ENCODE measurements at places on chromosomes 1 and 21.
A peak's percentile ranks its signal among the peaks of the same experiment; 100 is the strongest.

DNA sequence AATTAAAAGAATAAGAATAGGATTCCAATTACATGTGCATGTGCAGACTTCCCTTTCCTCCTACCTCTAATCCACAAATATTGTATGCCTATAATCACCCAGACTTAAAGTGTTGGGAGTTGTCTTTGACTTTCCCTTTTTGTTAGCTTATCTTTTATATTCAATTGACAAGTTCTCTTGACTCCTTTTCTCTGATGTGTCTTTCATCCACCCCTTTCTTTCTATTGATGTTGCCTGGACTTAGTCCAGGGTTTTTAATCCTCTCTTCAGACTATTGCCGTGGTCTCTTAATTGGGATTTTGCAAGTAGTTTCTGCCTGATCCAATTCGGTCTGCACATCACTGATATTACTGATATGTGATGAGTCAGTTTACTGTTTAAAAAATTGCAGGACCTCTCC lies 170.9 kb downstream of the LHX8 start:
- no peak for DNase-seq

DNA sequence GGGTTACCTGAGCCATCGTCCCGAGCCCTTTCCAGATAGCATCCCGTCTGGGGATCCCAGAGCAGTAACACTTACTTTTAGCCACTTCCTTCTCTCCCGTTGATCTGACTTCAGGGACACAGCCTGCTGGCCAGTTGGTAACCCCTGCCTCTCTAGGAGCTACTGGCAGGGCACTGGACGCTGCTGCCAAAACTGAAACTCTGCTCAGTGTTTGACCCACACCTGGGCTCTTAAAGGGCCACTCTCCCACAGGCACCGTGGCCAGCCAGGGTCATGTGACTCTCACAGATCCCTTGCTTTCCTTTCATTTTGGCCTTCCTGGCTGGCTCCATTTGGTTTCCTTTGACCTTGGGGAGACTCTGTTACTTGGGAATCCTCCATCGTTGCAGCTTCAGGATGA lies at the start of gene PIGR:
TSS of gene PIGR (minus strand) at position 206 of the 400 bp plus-strand sequence. CDS start 5,935 bp downstream, outside the sequence.
- DNase-seq = no peak

GRCh38 chr1:27393641-27394281 lies 1.3 kb downstream of the GPR3 start:
- DNase-seq = no peak

DNA sequence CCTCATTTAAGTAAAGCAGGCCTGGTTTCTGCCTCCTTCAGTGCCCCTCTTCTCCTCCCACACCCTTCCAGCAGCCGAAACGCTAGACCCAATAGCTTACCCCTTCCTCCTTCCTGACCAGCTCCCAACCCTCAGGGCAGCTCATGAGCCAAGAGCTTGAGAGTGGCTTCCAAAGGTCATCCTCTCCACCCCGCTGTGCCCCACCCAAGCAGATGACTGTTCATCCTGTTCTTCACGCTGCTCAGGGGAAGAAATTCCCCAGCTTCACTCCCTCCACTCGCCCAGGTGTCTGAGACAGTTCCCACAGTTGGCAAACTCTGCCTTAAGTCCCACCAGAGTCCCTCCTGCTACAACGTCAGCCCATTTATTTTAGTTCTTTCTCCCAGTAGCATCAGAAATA lies 23.4 kb downstream of the ARHGEF19 start:
- no peak for DNase-seq

GRCh38 chr21:27837936-27838335 lies 871.0 kb upstream of the ADAMTS5 start:
- no peak for DNase-seq

- no peak for DNase-seq
Measured at GRCh38 chr1:18486195-18486594, 5.5 kb downstream of the KLHDC7A start.

DNA sequence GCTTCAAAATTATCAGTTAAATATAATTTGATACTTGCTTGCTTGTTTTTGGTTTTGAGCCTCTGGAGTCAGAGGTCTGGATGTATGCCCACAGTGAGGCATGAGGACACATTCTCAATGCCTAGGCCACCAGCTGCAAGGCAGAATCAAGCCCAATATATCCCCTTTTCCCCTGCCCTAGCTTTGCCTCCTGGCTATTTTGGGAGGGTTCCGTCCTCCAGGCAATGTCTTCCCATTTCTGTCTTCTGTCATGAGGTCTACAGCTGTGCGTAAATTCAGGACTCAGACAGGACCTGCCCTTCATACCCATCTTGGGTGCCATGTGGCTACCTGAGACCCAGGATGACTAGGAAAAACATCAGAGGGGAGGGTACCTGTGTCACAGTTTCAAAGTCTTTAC lies 19.2 kb downstream of the NRDC start:
- no peak for DNase-seq

DNA sequence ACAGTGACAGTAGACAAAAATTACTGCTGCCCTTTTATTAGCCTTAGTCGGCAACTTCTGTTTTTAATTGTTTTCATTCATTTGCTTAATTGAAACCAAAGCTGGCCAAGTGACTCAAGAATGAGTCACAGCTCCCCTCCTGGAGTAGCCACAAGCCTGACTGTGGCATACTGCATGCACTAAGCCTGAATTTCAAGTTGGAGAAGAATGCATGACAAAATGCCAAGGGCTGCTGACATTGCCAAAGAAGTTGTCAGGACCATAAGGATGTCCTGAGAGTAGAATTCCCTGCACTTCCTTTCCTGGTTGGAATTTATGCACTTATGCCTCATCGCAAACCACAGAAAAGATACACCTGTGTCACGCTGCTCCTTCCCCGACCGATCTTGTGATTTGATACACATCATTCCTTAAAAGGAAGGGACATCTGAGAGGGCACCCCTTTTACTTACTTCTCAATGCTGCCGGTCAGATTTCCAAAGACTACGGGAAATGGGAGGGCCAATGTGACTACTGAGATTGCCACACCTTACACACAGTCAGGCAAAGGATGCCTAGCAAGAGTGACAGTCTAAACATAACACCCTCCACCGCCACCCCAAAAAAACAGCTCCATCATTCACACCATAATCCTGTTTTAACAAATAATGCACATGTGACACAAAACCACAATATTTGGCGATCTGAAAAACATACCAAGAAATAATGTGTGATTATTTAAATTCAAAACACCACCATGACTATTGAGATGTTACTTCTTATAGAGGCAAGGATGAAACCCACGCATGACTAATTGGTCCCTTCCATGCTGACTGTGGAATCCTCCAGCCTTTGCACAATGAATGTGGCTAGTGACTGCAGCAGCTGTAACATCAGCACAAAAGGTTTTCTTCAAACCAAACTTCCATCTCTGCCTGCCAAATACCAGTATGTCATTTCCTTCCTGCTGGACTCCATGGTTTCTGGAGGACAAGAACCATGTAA lies 28.2 kb downstream of the VAV3 start:
- peak; percentile 73 for DNase-seq

GRCh38 chr21:28436286-28436932 lies 556.3 kb downstream of the LTN1 start:
- DNase-seq = no peak

- no peak for DNase-seq
Measured at GRCh38 chr1:30677471-30677870, 45.9 kb downstream of the MATN1 start.

- DNase-seq = no peak
Measured at GRCh38 chr1:86146566-86146965, 10.0 kb downstream of the COL24A1 start.

DNA sequence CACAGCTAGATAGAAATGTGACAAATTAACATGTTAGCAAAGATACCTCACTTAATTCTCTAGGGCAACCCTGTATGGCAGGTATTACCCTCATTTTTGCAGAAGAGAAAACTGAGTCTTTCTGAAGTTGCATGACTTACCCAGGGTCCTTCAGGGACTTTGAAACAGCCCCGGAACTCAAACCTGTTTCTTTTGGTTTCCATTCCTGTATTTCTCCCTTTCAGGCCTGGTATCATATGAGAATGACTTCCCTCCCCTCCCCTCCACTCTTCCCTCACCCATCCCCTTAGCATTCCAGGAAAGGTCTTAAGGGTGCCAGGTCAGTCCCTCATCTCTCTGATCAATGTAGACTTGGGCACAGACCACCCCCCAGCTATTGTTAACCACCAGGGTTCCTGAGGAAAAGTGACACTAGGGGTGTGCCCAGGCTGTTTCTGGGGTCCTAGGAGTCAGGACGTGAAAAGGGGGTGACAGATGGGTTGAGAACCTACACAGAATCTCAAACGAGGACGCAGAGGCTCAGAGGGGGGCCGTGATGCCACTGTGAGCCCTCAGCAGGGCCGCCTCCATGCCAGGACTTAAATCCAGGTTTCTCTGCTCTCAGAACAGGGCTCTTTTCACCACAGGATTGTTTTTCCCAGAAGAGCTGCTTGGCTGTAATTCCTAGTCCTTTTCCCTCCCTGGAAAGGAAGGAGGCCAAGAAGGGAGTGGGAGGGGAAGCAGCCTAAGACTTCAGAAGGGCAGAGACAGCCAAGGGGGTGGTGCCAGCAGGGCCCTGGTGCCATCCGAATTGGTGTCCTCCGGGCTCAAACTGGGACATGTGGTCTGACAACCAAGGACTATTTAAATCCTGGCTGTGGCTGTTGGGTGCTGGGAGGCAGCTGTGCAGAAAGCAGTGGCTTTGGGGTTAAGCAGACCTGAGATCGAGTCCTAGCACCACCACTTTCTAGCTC lies 2.1 kb upstream of the WASF2 start:
- no peak for DNase-seq

DNA sequence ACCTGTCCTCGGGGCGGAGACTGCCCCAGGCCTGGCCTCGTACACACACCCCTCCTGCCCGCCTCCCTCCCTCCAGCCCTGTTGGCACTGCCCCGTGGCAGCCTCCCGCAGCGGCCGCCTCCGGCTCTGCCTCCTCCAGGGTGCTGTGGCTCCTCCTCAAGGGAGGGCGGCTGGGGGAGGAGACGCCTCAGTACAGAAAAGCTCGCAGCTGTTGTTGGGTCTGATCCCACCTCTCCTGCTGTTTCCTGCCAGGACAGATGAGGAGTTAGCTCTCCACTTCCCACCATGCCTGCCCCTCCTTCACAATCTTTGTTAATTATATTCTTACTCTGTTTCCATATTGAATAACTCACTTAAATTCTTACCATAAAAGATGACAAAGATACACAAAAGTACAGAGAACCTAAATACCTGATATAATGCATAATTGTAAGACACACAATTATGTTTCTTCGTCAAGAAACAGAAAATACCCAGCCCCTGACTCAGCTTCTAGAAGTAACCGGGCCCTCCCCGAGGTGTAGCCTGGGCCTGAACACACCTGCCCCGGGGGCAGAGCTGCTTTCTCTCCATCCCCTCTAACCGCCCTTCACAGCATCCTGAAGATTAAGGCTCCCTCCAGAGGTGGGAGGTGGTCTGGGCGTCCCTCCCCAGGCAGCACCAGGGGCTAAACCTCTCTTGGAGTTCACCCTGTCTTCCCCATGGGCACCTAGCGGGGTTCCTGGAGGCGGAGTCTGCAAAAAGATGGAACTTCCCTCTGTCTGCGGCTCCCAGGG lies 30.6 kb upstream of the COL6A1 start:
- no peak for DNase-seq

- no peak for DNase-seq
Measured at GRCh38 chr1:200311256-200311655, 98.6 kb downstream of the ZNF281 start.

DNA sequence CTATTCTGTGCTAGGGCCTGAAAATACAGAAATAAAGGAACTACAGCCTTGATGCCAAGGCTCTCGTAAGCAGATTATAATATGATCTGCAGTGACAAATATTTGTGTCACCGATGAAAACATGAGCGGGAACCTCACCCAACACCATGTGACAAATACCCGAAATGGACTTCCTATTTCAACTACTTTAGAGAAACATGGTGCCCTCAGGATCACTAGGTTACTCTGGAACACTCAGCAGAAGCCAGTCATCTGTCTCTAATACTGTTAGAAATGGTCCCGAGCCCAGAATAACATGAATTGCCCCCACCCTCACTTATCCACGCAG lies 463 bp upstream of the VAMP3 start:
- no peak for DNase-seq

DNA sequence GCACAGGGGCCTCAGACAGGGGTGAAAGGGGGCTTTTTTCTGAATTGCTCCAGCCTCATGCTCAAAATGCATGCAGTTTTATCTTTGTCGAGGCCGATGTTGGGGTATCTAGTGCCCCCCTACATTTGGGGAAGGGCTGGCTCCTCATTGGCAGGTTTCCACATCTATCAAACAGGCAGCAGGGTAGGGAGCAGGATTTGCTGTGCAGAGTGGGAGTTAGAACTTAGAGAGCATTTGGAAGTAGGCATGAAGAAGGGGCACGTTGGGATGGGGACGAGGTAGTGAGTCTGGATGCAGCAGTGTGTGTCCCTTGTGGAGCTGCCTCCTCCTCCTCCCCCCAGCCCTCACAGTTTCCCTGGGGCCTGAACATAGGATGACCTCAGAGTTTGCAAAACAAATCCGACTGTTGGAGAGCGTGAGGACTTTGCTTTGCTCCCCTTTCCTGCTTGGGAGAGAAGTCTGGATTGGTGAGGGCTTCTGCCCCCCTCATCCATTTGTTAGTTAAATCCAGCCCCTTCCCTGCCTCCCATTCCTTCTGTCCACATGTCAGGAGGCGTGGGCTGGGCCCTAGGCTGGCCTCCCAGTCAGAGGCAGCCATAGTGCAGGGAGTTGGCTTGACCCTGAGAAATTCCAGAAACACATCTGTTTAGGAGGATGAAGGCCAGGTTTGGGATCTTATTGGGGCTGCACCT lies 36.9 kb upstream of the GPR37L1 start:
- no peak for DNase-seq

GRCh38 chr1:117161887-117162286 lies 40.3 kb upstream of the TRIM45 start:
- no peak for DNase-seq

- no peak for DNase-seq
Measured at GRCh38 chr1:162033428-162033827, 9.8 kb upstream of the OLFML2B start.

DNA sequence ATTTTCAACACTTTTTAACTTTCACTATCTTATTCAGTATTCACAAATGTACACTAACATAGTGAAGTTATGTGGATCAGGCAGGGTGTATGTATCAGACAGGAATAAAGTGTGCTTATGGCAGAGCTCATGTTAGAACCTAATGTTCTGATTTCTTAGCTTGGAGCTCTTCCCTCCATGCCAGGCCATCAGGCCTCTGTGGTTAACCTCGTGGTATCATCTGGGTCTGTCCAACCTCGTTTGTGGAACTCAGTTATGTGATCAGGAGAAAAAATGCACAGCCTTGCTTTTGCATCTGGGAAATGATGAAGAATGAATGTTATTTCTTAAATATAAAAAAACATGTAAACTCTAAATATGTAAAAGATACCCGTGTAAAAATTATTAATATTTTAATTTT lies 86.9 kb downstream of the MPZL1 start:
- no peak for DNase-seq

DNA sequence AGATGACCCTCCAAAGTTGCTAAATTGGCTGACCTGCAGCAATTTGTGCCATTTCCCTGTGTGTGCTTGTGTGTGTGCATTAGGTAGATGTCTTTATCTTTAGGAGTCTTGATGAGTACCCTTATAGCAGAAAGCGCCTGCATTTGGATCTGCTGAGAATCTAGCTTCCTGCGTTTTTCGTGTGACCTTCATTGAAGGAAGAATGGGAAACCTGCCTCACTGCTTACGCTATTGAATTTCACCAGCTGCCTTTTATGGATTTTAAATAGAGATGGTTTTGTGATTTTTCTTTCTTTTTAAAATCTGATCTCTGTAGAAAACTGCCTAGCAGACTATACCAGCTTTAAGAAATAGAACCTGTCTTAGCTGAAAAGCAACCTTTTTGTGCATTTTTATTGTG lies 124.5 kb downstream of the CACHD1 start:
- no peak for DNase-seq

GRCh38 chr1:162916407-162916806 lies 55.4 kb upstream of the CCDC190 start:
- DNase-seq = no peak

All from GF-D8 (cell line).